ENCODE measurements at places on chromosomes 11 and 22. TPM values are rescaled to one million over a fixed set of nuclear protein-coding genes. Genes with fewer than 3 reads are reported as not detected.

Gene ANKRD13D
- 47.8 TPM for total RNA-seq

Gene ANGPTL5
- total RNA-seq, result not detected

Gene DMC1
- 1.6 TPM for total RNA-seq

Gene RPS6KB2
- total RNA-seq, result 85.2 TPM

Gene CDHR5
- total RNA-seq, result not detected

Gene CARNS1
- total RNA-seq, result not detected

Gene UBQLNL
- total RNA-seq, result not detected

Gene CTTN
- total RNA-seq, result 277 TPM

Gene MPEG1
- not detected for total RNA-seq

Gene FXYD2
- not detected for total RNA-seq

Gene TENM4
- 4.2 TPM for total RNA-seq

All from airway epithelial cell (primary cell).